ENCODE measurements at places on chromosomes 6 and 20.

GRCh38 chr6:1079525-1079924 lies 232.4 kb upstream of the FOXQ1 start:
- DNase-seq, result no peak

- no peak for DNase-seq
Measured at GRCh38 chr20:50680105-50680960, 11.0 kb downstream of the RIPOR3 start.

DNA sequence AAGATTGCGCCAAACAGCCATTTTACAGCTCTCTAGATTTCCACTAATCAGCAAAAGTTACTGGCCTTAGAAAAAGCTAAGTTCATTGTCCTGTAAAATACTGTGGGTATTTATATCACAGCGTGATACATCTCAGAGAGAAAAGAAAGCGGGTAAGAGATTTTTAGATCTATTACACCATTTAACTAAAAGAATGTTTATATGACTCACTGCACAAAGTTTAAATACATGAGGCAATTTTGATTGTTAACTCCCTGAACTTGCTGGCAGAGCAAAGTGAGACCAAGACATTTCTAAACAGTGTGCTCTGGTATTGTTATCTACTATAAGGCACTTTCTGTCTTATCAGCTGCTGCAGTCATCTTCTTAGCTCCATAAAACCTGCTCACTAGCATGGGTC lies 314.3 kb downstream of the EPHA7 start:
- DNase-seq, result no peak

GRCh38 chr20:6920991-6921613 lies 153.6 kb downstream of the BMP2 start:
- no peak for DNase-seq

DNA sequence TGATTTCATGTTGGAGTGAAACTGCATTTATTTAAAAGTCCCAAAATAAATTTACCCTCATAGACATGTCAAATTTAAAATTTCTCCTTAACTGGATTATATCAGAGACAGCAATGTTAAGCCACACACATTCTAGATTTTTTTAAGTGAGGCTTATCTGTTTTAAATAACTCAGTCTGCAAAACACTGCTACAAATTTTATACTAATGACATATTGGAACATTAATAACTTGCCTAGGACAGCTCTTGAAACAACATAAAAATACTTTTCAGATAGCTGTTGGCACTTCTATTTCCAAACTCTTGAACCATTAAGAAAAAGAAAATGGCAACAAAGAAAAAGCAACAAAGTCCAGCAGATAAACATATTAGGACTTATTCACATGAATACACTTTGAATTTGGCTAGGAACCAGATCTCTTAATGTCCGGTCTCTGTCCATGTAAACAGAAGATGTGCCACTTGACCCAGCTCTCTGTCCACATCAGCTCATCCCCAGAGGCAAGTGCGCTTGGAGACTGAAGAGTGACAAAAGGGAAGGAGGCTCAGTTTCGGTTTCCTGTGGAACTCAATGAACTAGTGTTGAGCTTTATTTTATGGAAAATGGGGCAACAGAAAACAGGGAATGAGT lies 219.3 kb upstream of the THBS2 start:
- no peak for DNase-seq

DNA sequence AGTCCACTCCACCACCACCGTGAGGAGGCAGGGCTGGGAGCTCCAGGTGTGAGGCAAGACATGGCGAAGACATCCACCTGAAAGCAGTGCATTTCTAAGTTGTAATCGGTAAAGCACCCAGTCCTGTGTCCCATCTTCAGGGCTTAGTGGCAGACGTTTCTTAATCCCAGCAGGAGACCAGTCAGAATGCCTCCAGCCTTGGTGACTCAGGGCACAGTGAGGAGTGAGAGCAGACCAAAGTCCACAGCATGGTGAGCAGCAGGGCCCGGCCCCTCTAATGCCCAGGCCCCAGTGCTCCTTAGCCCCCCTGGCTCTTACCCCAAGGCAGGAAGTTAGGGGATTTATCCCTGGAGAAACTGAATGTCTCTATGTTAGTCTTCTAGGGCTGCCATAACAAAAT lies 183.9 kb downstream of the SYNDIG1 start:
- DNase-seq, result no peak

DNA sequence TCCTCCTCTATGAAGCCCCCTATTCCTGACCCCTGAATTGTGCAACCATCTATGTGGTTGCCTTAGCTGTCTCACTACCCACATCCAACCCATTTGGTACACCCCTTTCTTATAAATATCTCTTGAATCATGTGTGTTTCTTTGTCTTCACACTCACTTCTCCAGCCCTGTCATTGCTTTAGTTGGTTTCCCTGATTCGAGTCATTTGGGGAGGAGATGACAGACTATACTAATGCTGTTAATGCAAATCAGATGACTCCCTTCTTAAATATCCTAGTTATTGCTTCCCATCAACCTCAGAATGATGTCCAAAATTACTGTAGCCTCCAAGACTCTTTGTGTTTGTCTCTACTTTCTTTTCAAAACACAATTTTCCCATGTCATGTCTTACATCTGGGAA lies 23.0 kb downstream of the SLC35D3 start:
- DNase-seq, result no peak

DNA sequence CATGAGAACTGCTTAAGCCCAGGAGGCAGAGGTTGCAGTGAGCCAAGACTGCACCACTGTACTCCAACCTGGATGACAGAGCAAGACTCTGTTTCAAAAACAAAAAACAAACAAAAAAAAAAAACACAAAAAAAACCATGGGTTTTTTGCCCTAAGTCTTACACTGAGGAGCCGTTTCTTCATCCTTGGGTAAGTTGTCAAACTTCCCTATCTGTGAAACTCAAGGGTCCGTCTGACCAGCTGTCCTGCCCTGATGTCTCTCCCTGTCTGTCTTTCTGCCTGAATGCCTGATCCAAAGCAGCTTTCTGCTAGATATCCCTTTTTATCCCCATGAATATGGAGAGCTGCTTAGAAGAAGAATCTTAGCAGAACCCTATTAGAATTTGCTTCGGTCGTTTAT lies 41.3 kb upstream of the CLDN20 start:
- no peak for DNase-seq
